ENCODE measurements at places on chromosomes 3 and 15.

GRCh38 chr15:91751611-91752010, 101.9 kb upstream of the SLCO3A1 start:
- no peak for DNase-seq

DNA sequence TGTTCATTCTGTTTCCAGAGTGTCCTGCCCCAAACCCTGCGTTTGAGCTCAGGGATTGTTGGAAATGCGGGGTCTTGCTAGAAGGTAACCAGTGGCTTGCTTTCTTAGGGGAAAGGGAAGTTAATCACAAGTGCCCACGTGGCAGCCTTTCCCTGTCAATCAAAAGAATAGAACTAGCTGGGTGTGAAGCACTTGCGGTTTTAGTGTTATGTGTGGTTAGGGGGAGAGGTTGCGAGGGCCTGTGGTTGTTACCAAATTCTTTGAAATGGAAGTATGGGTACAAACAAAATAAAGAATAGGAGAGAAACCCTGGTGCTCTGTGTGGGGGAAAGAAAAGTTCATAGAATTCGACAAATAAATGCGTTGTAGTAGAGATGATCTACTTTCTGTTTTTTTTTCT, 67.6 kb downstream of the FNDC3B start:
- DNase-seq: no peak

- no peak for DNase-seq
Observed at GRCh38 chr3:64400706-64401105, 175.4 kb upstream of the PRICKLE2 start.

DNA sequence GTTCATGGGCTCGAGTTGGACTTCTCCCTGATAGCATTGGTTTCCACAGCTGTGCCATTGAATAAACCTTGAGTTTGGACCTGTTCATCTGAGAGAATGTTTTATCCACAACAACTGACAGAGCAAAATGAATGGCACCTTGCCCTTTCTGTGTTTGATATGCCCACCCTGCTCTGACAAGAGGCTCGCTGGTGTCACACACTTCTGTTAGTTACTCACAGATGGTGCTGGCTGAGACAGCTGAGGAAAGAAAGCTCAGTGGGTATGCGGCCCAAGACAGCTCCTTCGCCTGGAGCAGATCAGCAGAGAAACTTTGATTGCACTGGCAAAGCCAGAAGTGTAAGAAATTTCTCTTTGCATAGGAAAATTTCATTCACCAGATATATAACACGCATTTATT, 2.5 kb upstream of the CAPN3 start:
- DNase-seq: no peak

DNA sequence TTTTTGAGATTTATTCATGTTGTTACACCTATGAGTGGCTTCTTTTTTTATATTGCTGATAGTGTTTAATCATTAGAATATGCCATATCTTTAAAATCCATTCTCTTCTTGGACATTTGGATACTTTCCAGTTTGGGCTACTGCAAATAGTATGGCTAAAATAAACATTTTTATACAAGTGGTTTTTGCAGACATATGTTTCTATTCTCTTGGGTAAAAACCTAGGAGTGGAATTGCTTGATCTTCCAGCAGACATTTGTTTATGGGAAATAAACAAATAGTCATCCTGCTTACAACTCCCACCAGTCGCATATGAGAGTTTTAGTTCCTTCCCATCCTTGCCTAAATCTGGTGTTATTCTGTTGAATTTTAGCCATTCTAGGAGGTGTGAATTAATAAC, 193.1 kb downstream of the ALCAM start:
- DNase-seq: no peak
